ENCODE measurements at places on chromosomes 16 and 17. TPM values are rescaled to one million over a fixed set of nuclear protein-coding genes. Genes with fewer than 3 reads are reported as not detected.

The EFNB3 gene
- polyA plus RNA-seq, result 29.4 TPM

The GPR179 gene
- polyA plus RNA-seq, result 0.40 TPM

The KRTAP3-1 gene
- not detected for polyA plus RNA-seq

The LRRC59 gene
- polyA plus RNA-seq, result 62.9 TPM

The PLA2G10 gene
- 0.21 TPM for polyA plus RNA-seq

The MEOX1 gene
- polyA plus RNA-seq, result 15.1 TPM

DNA sequence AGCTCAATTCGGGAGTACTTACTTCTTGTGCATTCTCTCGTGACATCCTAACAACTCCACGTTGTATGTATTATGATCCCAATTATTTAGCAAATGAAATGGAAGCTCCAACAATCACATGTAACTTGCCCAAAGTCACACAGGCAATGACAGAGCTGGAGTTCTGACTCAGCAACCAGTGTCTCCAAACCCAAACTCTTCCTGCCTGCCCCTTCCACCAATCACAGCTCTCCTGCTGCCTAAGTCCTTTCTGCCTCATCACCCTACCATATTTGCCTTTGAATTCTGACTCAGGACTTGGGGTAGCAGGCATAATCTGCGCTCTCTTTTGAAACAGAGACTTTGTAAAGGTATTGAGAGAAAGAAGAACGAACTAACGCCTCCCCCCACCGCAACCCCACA is 245.2 kb upstream of the MAF start:
- DNase-seq, result no peak

GRCh38 chr16:89821438-89822187 is 5.2 kb upstream of the FANCA start:
- DNase-seq, result no peak

- no peak for DNase-seq
Measured at GRCh38 chr17:54948380-54948779, 20.1 kb downstream of the COX11 start.

GRCh38 chr17:49848019-49848473 is at the start of gene TAC4:
TSS of gene TAC4 (minus strand) at chr17:49848069. CDS start at chr17:49848017, 52 bp downstream.
- DNase-seq, result no peak

GRCh38 chr16:58234831-58235595 is 37.1 kb upstream of the CSNK2A2 start:
- no peak for DNase-seq

GRCh38 chr17:56947741-56948140 is 13.1 kb downstream of the COIL start:
- no peak for DNase-seq

GRCh38 chr17:65334406-65334805 is 197.2 kb downstream of the RGS9 start:
- DNase-seq, result no peak

DNA sequence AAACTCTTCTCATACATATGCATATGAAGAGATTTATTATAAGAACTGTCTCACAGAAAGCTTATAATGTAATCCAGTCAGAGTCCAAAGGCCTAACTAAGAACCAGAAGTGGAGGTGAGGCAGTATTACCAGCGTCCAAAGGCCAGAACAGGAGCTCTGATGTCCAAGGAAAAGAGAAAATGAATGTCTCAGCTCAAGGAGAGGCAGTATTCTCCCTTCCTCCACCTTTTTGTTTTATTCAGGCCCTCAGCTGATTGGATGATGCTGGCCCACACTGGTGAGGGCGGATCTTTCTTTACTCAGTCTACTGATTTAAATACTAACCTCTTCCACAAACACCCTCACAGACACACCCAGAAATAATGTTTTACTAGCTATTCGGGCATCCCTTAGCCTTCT is 43.4 kb downstream of the FBXL20 start:
- no peak for DNase-seq

DNA sequence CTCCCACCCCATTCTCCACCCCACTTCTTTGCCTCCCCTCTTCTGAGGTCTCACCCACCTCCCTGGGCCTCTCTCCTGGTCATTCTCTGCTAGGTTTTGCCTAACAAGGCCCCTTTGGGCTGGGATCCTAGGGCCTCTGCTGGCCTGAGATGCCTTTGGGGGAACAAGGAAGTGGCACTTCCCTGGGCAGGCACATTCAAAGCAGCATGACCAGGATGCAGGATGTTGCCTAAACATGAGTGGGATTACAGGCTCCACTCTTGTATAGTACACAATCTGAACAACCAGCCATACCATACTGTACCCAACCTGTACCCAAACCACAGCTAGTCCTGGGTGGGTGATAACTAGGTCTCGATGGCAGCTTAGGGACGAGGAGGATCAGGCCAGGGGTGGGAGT is 9.0 kb downstream of the GALK1 start:
- no peak for DNase-seq

GRCh38 chr16:70652322-70652721 is 6.0 kb downstream of the IL34 start:
- DNase-seq, result no peak

- DNase-seq, result no peak
Measured at GRCh38 chr17:2263183-2264066, 40.2 kb downstream of the SMG6 start.

- DNase-seq, result no peak
Measured at GRCh38 chr16:1299012-1299867, 10.2 kb upstream of the UBE2I start.

GRCh38 chr16:47872225-47872624 is 283.6 kb downstream of the ABCC12 start:
- no peak for DNase-seq

DNA sequence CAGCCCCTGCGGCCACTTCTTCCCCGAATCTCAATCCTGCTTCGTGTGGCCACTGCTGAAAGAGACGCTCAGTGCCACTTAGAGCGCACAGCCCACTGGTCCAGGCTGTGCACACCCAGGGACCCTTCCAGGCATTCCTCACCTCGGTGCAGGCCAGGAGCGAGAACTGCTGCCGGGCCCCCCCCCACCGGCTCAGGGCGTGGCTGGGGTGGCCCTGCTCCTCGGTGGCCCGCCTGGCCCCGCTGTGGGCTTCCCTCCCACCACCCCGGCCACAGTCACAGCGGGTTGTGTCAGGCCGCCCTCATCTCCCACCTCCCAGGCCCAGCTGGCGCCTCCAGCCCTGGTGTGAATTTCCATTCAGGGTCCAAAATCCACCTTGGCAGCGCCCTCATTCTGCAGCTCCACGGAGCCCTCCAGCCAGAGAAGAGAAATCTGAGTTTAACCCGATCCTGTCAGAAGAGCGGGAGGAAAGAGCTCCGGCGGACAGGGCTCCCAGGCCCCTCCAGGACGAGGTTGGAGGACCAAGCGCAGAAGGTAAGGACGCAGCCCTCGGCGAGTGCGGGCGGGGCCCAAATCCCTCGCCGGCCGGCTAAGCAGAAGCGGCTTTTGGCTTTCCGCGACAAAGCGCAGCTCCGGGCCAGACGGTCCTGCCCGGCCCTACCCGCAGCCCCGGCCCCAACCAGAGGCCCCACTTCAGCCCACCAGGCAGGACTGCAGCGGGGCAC is 12.0 kb downstream of the TBC1D16 start:
- no peak for DNase-seq

DNA sequence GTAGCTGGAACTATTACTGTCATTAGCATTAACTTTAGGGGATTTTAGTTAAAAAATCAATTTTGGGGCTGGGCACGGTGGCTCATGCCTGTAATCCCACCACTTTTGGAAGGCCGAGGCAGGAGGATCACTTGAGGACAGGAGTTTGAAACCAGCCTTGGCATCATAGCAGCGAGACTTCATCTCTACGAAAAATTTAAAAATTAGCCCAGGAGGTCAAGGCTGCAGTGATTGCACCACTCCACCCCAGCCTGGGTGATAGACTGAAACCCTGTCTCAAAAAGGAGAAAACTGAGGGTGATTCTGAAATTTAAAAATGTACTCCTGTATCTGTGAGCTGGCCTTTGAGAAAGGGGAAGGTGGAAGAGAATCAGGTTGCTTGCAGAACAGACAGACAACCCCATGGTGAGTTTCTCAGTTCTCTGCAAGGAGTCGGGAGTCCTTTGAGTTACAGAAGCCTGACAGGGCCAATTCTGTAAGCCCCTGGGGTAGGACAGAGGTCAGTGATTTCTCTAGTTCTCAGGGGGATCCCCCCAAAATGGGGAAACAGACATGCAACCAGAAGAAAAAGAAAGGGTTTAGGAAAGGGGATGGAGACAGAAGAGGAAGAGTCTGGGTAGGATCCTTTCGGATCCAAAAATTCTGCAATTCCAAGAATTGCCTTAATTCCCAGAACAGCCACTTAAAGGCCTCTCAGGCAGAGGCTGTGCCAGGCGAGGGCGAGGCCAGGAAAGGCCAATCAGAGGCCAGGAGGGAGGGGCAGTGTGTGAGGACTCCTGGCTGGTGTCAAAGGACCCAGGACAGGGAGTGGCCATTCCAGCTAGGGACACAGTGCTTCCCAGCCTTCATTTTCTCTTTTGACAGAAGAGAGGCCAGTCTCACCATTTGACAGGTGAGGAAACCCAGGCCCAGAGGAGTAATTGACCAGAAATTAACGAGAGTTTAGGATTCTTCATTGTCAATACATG is 6.7 kb downstream of the NUPR1 start:
- no peak for DNase-seq

DNA sequence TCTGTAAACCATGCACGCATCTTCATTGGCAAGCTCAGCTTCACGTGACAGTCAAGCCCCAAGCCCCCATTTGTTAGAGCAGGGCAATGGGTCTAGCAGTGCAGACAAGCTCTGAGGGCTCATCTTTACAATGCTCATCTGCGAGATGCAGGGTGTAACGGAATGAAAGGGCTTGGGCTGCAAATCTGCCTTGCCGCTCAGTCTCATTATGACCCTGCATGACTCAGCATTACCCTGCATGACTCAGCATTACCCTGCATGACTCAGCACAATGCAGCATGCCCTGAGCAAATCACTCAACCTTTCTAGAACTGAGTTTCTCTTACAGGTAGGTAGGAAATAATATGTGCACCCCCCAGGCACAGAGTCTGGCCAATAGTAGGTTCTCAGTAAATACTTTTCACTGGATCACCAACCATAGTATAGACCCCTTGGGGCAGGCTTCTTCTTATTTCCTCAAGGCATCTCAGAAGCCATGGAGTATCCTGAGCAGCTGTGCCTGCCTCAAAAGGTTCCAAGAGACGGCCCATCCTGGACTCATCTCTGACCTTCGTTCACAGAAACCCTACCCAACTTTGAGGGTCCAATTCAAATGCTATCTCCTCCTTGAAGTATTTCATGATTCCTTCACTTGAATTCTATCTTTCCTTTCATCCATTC is 391.3 kb upstream of the CDH5 start:
- DNase-seq, result no peak

GRCh38 chr16:79348521-79349306 is 251.8 kb downstream of the MAF start:
- no peak for DNase-seq

- no peak for DNase-seq
Measured at GRCh38 chr17:17126131-17127110, 79.7 kb downstream of the PLD6 start.

DNA sequence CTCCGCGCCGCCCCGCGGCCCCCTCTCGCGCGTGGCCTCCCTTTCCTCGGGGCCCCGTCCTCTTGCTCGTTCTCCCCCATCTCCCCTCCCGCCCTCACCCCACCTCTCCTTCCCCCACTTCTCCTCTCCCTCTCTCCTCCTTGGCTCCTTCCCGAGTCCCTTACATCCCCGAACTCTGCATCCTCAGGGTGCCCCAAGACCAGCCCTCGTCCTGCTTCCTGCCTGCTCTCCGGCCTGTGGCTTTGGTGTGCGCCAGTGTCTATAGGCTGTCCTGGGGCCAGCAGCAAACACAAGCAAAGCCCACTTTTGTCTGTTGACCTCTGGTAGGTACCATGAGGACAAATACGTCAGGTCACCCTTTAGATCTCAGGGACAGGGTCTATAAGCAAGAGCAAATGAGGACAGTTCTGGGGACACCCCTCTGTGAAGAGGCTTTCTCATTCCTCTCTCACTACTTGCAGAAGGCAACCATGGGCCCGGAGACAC is 284 bp upstream of the COPZ2 start:
- no peak for DNase-seq

DNA sequence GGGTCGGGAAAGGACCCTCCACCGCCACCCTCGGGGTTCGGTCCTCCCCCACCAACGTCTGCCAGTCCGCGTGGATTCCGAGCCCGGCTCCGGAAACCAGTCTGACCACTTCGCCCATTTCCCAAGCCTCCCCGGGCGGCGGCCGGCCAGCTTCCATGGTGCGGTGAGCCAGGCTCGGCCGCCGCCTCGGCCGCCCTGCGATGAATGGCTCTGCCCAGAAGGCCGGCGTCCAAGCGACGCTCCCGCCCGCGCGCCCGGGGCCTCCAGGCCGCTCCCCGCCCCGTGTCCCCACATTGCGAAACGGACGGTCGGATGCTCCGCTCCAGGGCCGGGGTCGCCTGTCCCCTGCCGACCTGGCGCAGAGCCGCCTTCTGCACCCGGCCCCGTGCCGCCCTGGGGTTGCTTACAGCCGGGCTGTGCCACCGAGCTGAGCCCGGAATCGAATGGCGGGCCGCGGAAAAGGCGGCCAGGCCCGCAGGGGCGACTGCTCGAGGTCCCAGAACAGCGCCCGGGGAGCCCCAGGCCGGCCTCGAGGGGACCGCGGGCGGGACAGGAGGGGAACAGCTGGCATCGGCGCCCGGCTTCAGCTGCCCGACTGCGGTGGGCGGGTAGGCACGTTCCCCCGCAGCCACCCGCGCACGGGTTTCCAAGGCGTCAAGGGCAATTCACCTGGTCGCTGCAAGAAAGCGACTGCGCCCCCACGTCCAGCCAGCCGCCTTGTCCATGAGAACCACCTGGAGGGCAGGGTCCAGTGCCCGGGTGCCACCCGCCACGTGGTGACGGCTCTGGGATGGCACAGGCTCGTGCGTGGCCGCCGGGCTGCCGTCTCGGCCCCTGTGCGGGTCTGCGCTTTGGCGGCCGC is 18.3 kb upstream of the CBX8 start:
- no peak for DNase-seq

DNA sequence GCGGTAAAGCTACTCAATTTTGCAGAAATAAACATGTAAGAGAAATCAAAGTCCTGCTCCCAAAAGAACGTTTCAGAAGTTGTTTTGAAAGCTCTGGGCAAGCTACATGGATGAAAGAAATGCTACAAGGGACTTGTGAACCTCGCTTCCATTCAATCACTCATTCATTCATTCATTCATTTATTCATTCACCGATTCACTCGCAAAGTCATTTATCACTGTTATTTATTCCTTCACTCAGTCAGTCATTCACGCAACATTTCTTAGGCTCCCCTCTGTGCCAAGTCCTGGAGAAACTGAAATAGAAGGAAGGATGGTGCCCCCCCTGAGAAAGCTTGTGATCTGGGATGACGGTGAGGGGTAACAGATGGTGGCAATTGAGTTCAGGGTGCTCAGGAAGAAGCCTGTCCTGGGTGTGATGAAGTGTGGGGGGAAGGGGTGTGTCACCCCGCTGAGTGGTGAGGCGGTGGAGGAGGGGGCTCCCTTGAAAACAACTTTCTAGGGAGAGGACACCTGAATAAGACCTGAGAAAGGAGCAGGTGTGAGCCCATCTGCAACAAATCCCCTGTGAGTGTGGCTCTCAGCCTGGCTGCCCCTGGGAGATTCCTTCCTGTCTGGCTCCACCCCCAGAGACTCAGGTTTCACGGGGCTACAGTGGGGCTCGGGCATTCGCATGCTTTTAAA is 36.3 kb upstream of the PRSS54 start:
- no peak for DNase-seq

DNA sequence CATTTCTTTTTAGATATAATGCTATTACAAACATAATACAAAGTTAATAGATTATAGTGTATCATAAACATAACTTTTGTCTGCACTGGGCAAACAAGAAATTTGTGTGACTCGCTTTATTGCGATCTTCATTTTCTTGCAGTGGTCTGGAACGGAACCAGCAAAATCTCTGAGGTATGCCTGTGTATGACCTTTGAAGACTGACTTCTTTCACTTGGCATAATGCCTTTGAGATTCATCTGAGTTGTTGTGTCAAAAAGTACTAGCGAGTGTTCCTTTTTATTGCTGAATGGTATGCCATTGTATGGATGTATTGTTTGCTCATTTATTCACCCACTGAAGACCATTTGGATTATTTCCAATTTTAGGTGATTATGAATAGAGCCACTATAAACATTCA is 69.2 kb downstream of the TANC2 start:
- no peak for DNase-seq

All from right renal pelvis (tissue), 4 donors.